ENCODE measurements at places on chromosomes 13 and 19. TPM values are rescaled to one million over a fixed set of nuclear protein-coding genes. Genes with fewer than 3 reads are reported as not detected.

Gene PIP5K1C
- total RNA-seq = 32.1 TPM

Gene CCNA1
- not detected for total RNA-seq

Gene PGLYRP2
- 0.89 TPM for total RNA-seq

Gene ZNF724
- total RNA-seq = 6.0 TPM

Gene OVOL3
- not detected for total RNA-seq

Gene CCL25
- total RNA-seq = not detected

Gene ZNF155
- total RNA-seq = 4.6 TPM

Gene ENOX1
- not detected for total RNA-seq

Gene HIPK4
- total RNA-seq = 0.20 TPM

Gene FUT2
- total RNA-seq = 0.16 TPM

Gene OR10H1
- not detected for total RNA-seq

Gene CYP2S1
- 0.20 TPM for total RNA-seq

Gene ATXN8OS
- total RNA-seq = not detected

Gene LAIR2
- 1.3 TPM for total RNA-seq

Gene ZNF221
- 1.6 TPM for total RNA-seq

Gene ZNF626
- total RNA-seq = 5.6 TPM

Gene IPO5
- 81.6 TPM for total RNA-seq

All from T-cell (primary cell).